ENCODE measurements at places on chromosomes 3 and 15.

- DNase-seq, result no peak
Measured at GRCh38 chr15:62799037-62799436, 243.5 kb upstream of the TPM1 start.

GRCh38 chr3:102332205-102332604, 102.6 kb upstream of the ZPLD1 start:
- no peak for DNase-seq

GRCh38 chr15:61033940-61034677, 195.0 kb downstream of the RORA start:
- no peak for DNase-seq

DNA sequence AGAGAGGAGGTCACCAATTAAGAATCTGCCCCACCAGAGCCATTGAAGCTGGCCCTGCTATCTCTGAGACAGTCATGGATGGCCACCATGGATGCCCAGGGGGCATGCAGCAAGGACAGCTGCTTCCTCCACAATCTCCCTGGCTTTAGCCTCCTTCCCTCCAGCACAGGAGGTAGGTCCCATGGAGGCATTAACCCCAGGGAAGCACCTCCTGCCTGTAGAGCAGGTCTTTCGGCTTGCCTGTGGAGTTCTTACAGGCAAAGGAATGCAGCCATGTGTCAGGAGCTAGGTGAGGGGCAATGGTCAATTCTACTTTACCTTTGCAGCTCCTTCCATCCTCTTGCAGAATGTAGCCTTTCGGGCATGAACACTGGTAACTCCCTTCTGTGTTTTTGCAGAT, 93.8 kb downstream of the DUT start:
- DNase-seq, result no peak

GRCh38 chr3:108946292-108947285, 7.1 kb downstream of the GUCA1C start:
- no peak for DNase-seq

DNA sequence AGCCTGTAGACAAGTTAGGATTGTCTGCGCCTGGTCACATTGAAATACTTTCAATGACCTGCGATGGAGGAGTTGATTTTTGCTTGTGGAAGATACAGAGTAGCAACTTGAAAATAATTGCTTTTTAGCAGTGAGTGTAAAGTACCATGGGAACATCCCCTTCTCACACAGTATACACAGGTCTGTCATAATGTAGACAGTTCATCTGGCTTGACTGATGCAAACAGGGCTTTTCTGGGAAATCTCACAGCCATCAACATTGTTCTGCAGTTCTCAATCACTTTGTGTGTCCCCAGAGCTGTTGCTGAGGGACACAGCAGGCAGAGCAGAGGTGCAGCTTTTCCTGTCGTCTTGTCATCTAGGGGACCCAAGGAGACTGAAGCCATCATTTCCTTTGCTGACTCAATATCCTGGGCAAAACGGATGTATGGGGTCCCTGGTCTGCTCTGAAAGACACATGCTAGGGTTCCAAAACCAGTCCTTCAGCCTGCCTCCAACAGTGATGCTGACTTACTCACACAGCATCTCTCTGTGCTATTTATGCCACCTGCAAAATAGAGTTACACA, 5.3 kb upstream of the REC114 start:
- DNase-seq, result no peak

- no peak for DNase-seq
Measured at GRCh38 chr3:147615035-147615434, 205.9 kb downstream of the ZIC1 start.

GRCh38 chr3:69770976-69771634, 31.8 kb downstream of the MITF start:
- no peak for DNase-seq

GRCh38 chr3:103389356-103389755, 954.5 kb downstream of the ZPLD1 start:
- no peak for DNase-seq

DNA sequence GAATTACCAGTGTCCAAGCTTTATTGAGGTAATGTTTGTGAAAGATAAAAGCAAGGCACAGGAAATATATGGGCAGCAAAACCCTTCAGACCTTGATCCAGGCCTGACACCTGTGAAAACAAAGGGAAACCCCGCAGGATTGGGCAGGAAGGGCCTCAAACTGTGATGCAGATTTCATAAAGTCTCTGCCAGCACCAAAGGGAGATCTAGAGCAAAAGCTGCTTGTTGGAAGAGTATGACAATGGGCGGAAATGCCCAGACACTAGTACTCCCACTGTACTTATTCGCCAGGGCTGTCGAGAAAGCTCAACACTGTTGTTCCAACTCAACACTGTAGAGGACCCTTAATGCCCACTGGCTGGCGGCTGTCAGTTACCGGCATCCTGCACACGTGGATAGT, 207.9 kb downstream of the CD47 start:
- DNase-seq, result no peak

DNA sequence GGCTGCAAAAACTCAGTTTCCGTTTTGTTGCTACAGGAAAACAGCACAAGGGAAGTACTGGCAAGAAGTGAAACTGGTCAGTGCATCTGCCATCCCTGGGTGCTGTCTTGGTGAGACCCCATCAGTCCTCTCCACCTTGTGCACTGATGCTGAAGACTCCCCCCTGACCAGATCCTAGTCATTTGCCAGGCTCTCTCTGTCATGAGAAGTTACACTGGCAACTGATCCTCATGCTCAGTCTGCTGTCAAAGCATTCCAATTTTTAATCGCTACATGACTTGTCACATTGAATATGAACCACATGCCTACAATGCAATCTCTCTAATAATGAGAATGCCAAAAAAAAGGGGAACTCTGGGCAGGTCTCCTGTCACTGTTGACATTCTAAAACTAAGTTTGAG, 296.5 kb downstream of the ZIC1 start:
- DNase-seq, result no peak

- DNase-seq, result no peak
Measured at GRCh38 chr3:24490151-24490550, 4.5 kb downstream of the THRB start.

DNA sequence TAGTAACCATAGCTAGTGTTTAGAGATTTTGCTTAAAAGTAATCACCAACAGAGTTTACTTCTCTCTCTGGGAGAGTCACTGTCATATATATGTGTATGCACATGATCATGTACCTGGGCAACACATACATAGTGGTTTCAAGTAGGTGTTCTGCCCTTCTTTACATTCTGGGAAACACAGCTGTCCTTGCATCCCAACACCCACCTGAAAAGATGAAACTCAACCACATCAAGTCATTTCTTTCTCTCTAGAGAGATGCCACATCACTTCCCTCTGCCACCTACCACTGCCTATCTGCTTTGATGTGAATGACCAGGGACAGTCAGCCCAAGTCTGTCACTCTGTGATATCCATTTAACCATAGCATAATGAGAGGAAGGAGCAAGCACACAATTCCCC, 155.8 kb upstream of the GADL1 start:
- DNase-seq, result no peak

All from germinal center (tissue), 1 donor.